ENCODE measurements at places on chromosomes 2 and 18.

GRCh38 chr18:59553273-59553870 is 143.9 kb downstream of the CCBE1 start:
- DNase-seq, result no peak

DNA sequence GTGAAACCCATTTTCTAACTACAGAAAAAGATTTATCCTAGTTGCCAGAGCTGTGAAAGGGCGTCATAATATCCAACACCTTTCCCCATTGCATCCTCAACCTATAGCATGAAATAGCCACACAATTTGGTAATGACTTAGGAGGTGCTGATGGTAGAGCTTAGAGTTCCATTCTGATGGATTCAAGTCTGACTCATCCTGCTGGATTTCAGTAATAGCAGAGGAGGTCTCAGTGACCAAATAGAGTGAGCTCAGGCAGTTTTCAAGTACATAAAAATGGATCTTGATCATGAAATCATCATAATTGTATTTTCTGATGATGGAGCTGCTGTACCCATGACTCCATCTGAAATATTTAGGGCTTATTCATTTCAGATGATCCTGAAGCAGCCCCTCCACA is 270.7 kb upstream of the KLHL29 start:
- DNase-seq, result no peak

- no peak for DNase-seq
Measured at GRCh38 chr2:118340103-118340502, 251.8 kb downstream of the INSIG2 start.

DNA sequence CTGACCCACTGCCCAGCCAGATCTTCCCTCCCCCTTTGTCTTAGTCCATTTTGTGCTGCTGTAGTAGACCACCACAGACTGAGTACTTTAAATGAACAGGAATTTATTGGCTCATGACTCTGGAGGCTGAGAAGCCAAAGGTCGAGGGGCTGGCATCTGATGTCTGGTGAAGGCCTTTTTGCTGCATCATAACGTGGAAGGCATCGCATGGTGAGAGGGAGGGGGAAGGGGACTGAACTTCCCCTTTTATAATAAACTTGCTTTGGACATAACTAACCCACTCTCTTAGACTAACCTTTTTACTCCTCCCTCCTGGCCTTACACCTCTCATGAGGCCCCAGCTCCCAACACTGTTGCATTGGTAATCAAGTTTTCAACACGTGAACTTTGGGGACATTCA is 83.8 kb downstream of the MAP4K4 start:
- no peak for DNase-seq

- no peak for DNase-seq
Measured at GRCh38 chr18:61998335-61998734, 105.5 kb upstream of the RNF152 start.

GRCh38 chr2:143254110-143254509 is 124.9 kb downstream of the ARHGAP15 start:
- DNase-seq, result no peak

- DNase-seq, result no peak
Measured at GRCh38 chr2:62466503-62466854, 39.5 kb downstream of the TMEM17 start.

DNA sequence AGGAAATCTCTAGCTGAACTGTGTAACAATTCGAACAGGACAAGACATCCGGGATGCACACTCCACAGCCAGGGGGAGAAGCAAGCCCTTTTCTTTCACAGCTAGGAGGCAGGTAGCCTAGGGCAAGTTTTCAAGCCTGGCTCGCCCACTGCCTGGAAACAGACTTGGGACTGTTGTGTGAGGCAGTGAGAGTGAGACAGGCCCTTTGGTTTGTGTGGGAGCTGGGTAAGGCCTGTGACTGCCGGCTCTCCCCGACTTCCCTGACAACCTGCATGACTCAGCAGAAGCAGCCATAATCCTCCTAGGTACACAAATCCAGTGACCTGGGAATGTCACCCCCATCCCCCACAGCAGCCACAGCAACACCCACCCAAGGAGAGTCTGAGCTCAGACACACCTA is 179.7 kb downstream of the WDPCP start:
- no peak for DNase-seq

DNA sequence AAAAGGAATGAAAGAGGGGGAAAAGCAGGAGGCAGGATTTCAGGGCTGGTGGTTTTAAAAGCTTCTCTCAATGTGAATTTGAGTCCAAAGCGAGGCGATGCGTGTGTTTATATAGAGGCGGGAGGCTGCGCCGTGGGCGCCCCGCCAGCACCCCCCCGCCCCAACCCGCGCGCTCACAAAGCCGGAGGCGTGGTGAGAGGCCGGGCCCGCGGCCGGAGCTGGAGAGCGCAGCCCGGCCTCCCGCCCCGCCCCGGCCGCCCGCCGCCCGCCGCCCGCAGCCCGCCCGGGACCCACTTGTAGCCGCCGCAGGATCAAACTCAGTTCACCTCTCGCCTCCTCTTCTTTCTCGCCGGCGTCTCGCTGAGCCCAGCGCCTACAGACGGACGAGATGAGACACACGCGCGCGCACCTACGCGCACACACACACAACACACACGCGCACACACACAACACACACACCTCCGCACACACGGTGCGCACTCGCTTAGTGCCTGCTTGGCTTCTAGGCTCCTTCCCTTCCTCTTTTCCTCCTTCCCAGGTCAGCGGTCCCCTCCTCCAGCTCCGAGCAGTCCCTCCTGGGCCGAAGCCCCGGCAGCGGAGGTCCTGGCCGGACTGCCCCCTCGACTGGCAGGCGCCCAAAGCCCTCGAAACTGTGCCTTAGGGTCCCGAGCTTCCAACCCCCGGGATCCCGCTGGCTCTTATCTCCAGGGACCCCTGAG is 1.3 kb upstream of the CYP26B1 start:
- no peak for DNase-seq

GRCh38 chr2:171924170-171924942 is 2.1 kb downstream of the HAT1 start:
- no peak for DNase-seq
